CD14-positive monocyte (primary cell): ENCODE measurements at places on chromosomes 1 and 21.
A peak's percentile ranks its signal among the peaks of the same experiment; 100 is the strongest.

- no peak for DNase-seq
Observed at GRCh38 chr1:94438692-94439276, 20.6 kb downstream of the ABCD3 start.

GRCh38 chr21:32658524-32658923, 46.3 kb upstream of the CFAP298 start:
- no peak for DNase-seq

GRCh38 chr1:246705368-246705767, 18.8 kb upstream of the SCCPDH start:
- DNase-seq, result peak; percentile 47

DNA sequence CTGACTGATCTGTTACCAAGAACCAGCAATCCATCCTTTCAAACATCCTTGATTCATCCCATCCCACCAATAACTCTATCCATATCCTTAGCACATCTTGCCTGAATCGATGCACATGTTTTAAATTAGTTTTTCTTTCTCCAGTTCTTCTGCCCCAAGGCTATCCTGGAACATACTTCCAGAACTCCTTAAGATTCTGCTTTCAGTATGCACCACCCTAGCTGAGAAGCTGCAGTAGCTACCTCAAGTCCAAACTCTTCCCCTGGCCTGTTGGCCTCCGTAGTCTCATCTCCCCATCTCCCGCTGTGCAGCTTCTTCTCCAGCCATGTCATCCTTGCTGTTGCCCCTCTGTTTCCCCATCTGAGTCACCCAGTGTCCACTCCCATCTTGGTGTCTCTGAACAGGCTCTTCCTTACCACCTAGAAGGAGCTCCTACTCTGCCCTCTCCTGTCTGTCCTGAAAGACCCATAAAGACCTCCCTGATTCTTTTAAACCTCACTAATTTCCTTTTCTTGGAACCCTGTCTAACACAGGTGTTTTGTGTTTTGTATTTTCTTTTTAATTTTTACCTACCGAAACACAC, 108.0 kb downstream of the SGIP1 start:
- DNase-seq, result no peak

DNA sequence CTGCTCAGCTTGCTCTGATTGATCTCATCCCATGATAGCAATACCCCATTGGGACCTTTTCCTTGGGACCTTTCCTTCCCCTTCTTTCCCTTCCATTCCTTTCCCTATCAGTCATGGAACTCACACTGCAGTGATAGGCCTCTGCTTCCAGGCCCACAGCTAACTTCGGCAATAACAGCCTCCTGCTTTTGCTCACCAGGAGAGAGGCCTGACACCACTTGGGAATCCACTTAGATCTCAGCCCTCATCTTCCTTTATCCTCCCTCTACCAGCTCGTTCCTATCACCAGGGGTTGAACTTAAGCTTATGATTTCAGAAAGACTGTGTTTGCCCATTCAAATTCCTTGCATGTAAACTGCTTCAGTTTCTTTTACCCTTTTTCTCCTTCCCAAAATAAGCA, 11.0 kb upstream of the TIPRL start:
- no peak for DNase-seq

GRCh38 chr1:37557402-37557801, 662 bp downstream of the DNALI1 start:
- DNase-seq, result no peak

DNA sequence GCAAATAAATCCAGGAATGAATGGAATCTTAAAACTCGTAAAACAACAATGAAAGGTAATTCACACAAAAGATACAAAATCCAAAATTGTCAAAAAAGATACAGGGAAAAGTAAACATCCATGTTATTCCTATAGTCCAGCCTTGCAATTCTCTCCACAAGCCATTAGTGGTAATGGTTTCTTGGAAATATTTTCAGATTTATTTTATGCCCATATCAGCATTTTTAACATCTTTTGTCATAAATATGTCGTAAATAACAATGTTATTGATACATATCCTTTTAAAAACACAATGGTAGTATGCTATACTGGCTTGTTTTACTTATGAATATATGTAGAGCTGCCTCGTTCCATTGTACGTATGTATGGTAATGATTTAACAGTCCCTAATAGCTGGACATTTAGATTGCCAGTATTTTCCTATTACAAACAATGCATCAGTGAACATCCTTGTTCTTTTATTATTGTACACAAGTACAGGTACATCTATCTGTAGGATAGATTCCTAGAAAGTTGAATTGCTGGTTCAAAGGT, 30.6 kb downstream of the DNTTIP2 start:
- DNase-seq, result no peak

DNA sequence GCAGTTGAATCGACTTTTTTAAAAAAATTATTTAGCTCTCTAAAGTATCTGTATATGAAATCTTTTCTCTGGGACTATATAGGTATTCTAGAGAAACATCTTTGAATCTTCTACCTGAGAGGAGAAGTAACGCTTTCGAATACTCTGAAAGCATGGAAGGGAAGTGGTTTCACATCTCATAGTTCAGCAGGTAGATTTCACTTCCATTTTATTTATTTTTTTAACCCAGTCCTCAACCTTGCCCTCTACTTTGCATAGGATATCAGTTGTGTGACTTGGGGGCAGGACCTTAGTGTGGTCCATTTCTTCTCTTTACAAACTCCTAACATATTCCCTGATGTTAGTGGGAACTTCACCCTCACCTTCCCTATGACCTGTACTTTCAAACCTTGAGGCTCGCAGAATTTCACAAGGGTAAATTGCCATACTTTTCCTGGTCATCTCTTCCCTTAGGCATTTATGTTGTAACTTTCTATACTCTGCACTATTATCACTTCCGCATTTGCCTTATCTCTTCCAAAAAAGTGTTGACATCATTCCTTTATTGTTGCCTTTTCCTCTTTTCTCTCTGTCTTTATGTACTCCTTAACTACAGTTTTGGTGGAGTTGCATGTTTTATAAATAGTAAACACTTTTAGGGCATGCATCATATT, 1208.5 kb upstream of the ADGRL4 start:
- no peak for DNase-seq

DNA sequence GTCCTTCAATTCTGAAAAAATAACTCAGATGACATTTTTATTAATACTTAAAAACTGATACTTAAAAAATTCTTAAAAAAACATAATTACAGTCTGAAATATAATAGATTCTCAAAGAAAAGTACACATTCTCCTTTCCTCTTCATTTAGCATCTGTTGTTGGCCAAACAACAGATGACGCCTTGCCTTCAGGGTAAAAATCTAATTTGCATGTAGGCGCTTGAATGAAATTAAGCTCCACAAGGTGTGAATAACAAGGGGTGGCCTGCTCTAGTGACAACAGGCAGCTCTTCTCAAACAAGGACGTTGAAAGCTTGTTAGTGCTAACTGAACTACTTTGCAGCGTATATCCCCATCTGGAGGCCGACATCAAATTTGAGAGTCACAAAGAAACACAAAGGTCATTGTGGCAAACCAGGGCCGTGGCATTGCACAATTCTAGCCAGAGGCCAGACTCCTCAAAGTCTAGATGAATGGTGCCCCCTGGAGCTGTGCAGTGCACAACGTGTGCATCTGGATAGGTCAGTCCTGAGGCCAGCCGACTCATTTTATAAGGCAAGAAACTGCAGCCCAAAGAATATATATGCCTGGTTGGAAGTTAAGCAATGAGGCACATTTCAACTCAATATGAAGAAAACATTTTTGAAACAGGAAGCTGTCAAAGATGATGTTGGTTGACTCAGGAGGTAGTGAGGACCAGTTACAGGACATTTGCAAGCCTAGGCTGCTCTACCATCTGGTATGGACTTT, 459.2 kb upstream of the RUNX1 start:
- DNase-seq, result peak; percentile 83

DNA sequence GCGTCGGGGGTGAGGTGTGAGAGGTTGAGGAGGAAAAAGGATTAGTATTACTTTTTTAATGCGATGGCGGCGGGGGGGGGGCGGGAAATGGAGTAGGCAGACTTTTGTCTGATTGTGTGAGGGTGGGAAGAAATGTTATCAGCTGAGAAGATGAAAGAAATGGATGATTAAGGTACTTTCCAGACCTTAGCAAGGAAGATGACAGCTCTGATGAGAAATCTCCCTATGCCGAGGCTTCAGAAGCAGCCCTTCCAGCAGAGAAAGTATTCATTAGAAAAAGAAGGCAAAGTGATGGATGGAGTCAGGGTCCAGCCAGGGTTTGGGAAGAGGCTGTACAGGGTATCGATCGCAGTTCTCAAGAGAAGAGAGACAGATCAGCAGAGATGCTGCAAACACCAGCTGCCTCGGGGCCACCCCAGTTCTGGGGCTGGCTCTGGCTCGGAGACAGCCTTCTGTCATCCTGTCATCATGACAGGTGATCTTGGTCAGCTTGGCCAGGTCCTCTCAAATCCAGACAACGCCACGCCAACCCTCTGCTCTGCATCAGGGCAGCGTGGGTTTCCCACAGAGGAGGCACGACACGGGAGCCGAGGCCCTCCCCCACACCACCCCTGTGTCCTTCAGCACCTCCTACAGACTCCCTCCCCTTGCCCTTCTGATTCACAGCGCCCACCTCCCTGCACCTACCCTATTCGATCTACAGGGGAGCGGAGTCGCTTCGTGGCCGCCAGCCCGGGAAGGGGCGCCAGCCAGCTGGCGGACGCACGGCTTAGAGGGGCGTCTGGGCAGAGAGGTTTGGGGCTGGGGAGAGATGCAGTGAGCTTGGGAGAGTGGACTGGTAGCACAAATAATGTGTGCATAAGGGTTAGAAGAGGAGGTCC, 674 bp upstream of the ATXN7L2 start:
- no peak for DNase-seq

- DNase-seq, result no peak
Observed at GRCh38 chr1:109078317-109078716, 2.5 kb upstream of the TAF13 start.
